ENCODE measurements at places on chromosomes 7 and 10.

GRCh38 chr7:129367349-129367699 lies 66.9 kb upstream of the STRIP2 start:
- DNase-seq, result no peak

DNA sequence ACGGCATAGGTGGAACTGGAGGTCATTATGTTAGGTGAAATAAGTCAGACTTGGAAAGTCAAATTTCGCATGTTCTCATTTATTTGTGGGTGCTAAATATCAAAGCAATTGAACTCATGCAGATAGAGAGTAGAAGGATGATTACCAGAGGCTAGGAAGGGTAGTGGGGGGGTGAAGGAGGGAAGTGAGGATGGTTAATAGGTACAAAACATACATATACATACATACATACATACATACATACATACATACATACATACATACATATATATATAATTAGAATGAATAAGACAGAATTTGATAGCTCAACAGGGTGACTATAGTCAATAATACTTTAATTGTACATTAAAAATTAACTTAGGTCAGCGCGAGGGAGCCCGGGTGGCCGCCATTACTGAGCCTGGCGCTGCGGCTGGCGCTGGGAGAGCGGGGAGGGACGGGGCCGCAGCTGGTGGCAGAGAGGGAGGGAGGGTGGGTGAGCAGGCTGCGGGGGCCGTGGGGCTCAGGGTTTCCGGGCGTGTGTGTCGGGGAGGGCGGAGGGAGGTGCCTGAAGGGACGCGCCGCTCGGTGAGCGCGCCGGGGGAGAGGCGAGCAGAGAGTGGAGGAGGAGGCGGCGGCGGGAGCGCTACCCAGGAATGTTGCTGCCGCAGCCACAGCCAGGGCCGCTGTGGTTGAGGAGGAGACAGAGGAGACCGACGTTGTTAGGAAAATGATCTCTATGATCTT lies 85.8 kb upstream of the EGFR start:
- no peak for DNase-seq

DNA sequence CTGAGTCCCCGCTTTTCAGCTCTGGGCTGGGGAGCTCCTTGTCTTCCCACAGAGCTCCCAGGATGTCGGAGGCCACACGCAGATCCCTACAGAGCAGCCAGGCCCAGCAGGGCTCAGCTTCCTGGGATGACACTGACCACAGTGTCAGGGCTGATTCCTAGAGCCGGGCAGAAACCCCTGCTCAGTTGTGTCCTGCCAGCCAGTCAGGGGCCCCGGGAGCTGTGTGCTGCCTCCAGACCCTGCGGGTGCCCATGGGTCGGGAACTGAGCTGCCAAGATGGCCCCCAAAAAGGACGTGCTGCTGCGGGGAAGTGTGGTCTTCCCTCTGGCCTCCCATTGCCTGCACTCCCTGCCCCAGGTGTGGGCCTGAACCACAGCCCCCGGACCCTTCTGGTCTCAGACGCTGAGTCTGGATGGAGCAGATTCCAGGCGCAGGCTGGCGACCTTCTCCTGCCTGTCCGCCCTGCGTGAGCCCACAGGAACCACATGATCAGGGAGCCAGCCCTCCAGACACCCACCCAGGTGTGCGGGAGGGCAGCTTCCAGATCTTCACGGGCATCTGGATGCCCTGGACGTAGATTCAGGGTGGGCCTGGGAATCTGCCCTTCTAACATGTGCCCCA lies 217.4 kb downstream of the MAD1L1 start:
- no peak for DNase-seq

DNA sequence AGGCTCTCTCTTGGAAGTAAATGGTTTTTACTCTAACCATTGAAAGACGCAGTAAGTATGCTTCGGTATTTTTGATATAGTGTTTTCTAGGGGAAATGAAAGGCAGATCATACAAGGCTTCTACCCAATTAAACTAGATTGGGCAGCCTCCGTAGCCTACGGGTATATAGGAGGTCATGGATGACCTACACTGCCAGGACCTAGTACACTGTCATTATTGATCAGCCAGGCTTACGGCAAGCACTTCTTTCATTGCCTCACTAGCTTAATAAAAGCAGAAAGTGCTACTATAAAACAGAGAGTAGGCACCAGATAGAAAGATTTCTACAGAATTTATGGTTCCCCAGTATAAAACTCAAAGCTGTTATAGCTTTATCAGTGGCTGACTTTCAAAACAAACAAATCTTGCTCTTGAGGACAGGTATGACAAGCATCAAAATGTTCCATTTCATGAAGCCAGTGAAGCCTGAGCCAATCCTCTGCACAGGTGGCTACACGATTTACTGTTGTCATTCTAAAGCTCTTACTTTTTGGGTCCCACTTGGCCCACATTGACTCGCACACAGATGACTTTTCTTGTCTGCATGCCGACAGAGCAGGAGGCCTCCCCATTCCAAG lies 358.1 kb downstream of the THSD7A start:
- no peak for DNase-seq

GRCh38 chr10:80204677-80205476 lies 460 bp downstream of the ANXA11 start:
- DNase-seq, result no peak

DNA sequence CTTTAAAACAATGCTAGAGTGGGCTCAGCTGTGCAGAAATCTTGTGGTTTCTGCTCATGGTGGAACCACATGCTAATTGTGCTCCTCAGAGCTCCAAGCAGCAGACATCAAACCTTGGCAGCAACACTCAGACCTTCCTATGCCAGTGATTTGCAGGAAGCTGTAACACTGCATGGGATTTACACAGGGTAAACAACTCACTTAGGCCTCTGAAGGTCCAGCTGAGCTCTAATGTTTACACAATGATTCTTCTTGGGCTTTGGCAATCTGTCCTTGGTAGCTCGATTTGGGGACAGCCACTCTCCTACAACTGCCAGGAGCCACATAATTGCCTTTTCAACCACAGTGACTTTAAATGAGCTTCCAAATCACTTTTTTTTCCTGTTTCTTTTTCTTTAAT lies 97.7 kb upstream of the PDLIM1 start:
- DNase-seq, result no peak

DNA sequence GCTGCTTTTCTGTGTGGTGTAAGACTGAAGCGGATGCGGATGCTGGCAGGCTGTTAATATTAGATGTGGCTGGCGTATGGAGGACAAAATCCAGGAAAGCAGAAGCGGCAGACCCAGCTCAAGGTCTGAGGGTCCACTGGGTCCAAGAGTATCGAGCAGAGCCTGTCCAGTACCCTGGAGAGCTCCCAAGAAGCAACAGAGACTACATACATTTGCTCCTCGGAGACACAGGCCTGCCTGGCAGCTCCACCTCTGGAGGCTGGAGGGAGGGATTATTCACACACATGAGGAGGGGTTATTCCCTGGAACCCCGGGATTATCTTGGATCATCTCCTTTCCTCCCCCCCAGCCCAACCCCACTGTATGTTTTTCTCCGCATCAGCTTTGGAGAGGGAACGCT lies 31.3 kb upstream of the LOXL4 start:
- DNase-seq, result no peak

DNA sequence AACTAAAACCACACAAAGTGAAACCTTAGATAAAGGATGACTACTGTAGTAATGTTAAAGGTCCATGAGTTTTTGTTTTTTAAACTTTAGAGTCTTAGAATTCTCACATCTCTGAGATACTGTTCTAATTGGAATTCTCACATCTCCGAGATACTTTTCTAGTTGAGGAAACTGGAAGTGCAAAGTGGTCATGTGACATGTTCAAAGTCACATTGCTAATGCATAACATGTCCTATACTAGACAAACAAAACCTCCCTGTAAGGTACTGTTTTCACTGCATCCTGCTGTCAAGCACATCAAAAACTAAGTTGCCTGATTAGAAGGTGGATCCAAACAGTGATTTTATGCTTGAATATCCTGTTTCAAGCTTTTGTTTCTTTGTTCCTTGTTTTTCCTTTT lies 13.9 kb downstream of the TAX1BP1 start:
- no peak for DNase-seq

DNA sequence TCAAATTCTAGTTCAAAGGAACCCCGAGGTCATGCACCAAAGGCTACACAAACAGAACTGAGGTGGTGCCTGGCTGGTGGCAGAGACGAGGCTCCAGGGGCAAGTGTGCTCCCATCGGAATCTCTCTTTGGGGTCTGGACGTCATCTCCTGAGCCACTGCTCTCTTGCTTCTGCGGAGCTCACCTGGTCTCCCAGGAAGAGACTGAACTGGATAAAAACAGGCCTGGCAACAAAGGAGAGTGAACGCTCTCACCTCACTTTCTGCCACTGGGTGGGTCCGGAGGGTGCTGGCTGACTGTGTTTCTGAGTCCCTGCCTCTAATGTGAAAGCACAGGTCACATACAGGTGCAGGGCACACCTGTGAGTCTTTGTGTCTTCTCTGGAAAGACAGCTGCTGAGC lies 22.4 kb downstream of the VIPR2 start:
- DNase-seq, result no peak

GRCh38 chr7:133056370-133057238 lies 25.3 kb downstream of the CHCHD3 start:
- DNase-seq, result no peak

DNA sequence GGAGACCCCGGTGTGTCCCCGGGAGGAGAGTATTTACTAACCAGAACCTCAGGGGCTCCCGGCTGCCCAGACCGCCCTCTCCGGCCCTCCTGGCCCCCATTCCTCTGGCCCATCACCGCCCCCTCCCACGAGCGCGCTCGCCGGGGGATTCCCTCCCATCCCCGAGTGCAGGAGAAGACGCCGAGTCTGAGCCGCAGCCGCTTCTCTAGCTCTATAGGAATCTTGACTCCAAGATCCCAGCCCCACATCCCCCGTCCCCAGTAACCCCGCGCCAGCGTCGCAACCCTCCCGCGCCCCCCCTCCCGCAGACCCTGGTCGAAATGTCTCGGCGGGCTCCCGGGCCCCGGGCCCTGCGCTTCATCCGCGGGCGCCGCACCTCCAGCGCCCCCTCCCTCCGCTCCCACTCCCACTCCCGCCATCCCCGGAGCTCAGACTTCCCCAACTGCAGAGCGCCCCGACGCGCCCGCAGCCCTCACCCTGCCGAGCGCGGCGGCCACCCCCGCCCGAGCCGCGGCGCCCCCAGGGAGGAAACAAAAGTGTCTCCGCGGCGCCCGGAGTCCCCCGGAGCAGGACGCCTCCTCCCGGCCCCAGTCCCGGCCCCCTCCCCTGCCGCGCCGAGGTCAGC lies 541 bp downstream of the ELMO1 start:
- DNase-seq, result no peak

DNA sequence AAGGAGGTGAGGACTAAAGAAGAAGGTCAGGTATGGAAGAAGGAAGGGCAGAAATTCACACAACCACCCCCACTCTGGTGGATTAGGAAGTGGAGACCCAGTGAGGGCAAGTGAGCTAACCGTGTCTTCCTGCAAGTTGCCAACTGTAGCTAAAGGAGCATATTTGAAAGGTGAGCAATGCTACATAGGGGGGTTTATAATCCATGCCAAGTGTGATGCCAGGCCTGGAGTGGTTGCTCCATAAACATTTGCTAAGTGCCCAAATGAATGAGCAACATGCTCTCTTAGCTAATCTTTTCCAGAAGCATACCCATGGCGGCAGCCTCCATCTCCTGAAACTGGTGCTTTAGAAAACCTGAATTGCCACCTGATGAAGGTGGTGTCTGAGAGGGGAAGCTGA lies 121.6 kb downstream of the LRRC18 start:
- DNase-seq, result no peak

GRCh38 chr10:31659665-31660064 lies 269.0 kb downstream of the ARHGAP12 start:
- DNase-seq, result no peak

DNA sequence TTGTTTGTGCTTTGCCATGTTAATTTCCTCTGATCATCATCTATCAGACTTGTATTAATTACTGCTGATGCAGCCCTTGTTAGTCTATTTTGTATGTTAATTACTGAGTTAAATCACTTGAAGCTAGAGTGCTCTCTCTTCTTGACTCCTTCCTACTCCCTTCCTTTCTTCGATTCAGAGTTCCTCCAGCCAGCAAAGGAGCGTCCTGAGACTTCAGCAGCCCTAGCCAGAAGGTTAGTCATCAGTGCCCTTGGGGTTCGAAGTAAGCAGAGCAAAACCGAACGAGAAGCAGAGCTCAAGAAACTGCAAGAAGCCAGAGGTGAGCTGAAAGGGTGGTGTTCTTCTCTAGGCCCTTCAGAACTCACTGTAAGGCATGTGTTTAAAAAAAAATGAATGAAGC lies 32.1 kb downstream of the LOXL4 start:
- no peak for DNase-seq

DNA sequence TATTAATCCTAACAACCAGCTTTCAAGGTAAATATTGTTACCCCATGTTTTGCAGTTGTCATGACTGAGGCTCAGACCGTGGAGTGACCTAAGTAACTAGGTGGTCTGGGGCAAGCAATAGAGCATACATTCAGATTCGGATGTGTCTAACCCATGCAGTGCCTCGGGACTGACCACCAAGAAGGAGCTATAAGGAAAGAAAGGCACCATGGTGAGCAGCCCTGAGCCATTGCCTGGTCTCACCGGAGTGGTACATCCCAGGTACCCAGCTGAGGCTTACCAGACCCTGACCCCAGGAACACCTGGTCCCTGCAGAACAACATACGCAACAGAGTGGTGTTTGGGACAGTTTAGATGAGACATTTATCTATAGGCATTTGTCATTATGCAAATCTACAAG lies 175.5 kb upstream of the ZMIZ1 start:
- DNase-seq, result no peak

GRCh38 chr10:125159932-125160855 lies at the start of gene CTBP2:
Gene CTBP2, minus strand, starts transcription at chr10:125160563.
- no peak for DNase-seq

DNA sequence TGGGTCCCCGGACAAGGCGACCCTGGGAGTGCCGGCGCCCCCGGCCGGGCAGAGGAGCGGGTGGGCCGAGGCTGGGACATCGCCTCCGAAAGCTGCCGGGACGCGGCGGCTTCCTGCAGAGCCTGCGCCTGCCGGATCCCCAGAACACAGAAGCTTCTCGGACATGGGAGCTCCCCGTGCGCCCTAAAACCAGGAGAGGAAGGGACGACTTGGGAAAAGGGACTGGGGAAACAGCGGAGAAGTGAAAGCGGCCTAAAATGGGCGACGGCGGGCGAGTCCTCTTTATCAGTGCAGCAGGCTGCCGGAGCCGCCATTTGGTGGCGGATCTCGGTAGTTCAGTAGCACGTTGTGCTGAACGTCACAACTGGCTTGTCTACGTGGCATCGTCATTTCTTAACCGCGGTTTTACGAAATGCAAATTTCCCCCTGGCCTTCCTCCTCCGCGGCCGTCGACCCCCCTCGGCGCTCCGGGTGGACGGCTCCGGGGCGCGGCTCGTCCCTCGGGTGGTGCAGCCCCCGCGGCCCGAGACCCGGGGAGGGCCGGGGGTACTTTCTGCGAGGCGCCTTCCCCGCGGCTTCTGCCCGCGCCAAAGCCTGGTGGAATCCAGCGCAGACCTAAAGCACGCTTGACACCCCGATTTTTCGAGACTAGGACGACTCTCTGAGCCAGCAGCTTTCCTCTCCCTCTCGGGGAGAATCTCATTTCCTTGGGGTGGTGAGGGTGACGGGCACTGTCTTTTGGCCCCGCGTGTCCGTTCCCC lies 9.9 kb upstream of the SPAG6 start:
- DNase-seq, result no peak

DNA sequence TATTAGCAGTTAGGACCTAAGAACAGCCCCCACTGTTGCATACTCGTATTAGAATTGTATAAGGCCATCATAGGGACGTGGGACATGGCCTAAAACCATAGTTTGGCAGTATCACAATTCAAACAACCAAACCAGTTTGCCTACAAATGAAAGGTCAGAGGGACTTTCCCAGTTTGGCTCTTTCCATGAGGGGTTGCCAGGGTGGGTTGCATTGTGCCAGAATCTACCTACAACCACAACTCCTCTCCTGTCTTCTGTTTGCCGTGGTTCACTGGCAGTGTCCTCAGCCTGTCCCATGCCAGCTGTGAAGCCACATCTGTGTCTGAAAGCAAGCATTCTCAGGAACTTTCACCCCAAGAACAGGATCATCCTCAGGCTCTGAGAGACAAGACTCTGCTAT lies 44.5 kb downstream of the PIK3AP1 start:
- DNase-seq, result no peak
